CD8-positive, alpha-beta T cell (primary cell): ENCODE measurements at places on chromosomes 7 and 10. TPM values are rescaled to one million over a fixed set of nuclear protein-coding genes. Genes with fewer than 3 reads are reported as not detected.

Gene ERVW-1
- total RNA-seq, result not detected

GRCh38 chr7:30796105-30796869 lies 25.1 kb downstream of the MINDY4 start:
- DNase-seq, result no peak

GRCh38 chr10:28806951-28807759 lies 129.8 kb downstream of the BAMBI start:
- no peak for DNase-seq

DNA sequence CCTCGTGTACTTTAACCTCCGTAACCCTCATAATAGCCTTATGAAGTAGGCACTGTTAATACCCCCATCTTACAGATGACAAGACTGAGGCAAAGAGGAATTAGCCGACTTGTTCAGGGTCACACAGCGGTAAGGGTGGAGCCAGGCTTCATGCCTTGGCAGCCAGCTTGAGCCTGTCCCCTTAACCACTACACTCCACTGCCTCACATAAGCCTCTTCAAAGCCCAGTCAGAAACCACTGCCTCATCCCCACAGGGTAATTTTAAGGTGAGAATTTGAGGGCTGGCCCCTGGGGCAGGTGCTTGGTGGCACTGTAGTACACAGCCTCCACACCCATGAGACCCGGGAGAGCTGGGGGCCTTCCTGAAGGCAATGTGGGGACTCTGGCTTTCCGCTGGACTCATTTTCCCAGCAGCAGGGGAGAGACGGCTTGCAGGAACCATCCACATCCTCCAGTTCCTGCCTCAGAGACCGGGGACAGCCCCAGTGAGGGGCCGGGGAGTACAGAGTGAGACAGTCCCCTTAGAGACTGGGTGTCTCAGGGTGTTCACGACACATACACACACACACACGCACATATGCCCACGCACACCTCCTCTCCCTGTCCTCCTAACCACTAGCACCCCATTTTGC lies 7.6 kb upstream of the C10orf105 start:
- DNase-seq, result peak; percentile 56

DNA sequence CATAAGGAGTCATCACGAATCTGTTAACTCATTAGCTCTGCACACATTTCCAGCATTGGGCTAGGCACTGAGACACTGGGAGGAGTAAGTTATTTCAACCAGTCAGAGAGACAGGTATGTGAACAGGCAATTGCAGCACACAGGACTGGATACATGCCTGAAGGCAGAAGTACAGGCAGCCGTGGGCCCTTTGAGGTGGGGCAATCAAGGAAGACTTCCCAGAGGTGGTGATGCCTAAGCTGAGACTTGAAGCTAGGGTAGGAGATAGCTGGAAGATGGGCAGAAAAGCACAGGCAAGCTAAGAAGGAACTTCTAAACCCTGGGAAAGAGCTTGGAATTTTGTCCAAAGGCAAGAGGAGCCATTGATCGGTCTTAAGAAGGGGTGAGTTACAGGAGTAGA lies 249.7 kb downstream of the EMX2 start:
- no peak for DNase-seq

Gene PDCD4
- 688 TPM for total RNA-seq

Gene CALML3
- not detected for total RNA-seq

DNA sequence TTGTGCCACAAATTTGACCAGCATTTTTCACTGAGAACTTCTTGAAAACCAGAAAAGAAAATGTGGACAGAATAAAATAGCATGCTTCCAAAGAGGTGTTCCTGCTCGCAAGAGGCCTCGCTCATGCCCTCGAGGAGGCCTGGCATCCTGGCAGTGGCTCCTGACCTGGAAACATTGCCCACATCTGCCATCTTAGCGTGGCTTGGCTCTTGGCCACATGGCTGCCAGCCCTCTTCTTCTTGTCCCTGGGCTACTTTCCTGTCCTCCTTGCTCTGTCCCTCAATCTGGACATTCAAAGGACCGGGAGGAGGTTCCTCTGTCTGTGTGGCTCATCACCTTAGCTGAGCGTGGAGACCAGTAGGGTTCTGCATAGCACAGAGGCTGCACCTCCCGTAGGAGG lies 131.6 kb upstream of the TMEM72 start:
- DNase-seq, result no peak

Gene NXPH1
- not detected for total RNA-seq

DNA sequence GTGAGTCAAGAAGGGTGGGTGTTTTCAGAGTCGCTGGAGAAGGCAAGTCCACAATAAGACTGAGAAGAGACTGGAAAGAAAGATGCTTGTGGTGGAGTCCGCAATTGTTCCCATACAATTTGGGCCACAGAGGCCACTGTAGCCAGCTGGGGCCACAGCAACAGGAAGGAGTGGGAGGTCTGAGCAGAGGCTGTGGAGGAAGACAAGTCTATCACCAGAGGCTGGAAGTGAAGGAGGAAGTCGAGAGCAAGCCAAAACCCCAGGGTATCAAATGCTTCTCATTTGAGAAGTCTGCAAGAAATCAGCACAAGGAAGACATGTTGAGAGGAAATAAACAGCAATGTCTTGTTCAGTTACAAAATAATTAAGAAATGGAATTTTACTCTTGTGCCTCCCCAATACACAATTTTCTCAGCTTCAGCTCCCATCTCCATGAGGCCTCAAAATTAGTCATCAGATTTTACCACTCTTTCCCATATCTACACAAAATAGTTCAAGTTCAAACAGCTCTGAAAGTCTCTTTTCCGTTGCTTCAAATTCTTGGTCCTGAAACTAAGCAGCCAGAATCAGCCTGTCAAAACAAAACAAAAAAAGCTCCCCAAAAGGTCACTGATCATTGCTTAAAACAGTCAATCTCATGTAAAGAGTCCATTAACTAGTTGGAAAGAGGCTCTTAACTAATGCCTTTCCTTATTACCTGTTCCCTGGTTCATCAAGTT lies 31.6 kb downstream of the SLC16A12 start:
- no peak for DNase-seq

Gene NPTX2
- total RNA-seq, result not detected
